ENCODE measurements at places on chromosomes 12 and 14.

GRCh38 chr12:31300783-31301182 lies 25.2 kb downstream of the SINHCAF start:
- no peaks in the 10 kb centered on the region for H3K27me3 ChIP-seq
- H3K27ac ChIP-seq: no peak overlapping the region
- H3K4me1 ChIP-seq: peaks cover 19% of the 10 kb centered on the region
- H3K4me3 ChIP-seq: no peak overlapping the region
- no peak for DNase-seq
- peaks cover 57% of the 10 kb centered on the region for H3K36me3 ChIP-seq

DNA sequence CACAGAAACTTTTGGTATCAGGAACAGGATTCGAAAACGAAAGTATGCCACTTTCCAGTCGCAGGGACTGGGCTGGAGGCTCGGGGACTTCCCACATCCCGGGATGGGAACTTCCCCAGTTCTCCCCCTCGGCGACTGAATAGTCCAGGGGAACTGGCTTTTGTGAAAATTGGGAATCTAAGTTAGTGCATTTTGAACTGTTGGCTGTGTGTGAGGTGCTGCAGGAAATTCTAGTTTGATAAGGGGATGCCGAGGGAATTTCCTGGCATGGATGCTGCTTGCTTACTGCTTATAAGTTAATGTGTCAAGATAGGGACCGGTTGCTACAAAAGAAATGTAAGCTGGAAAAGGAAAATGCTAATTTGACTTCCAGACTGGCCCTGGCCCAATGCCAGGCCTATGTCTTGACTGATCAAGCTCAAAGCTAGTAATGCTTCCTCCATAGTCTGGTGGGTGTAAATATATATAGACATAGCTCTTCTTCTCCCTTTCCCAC lies 73.4 kb upstream of the EIF5 start:
- peaks cover 5% of the 10 kb centered on the region for H3K4me1 ChIP-seq
- H3K27ac ChIP-seq: no peak overlapping the region
- peaks cover 43% of the 10 kb centered on the region for H3K27me3 ChIP-seq
- no peaks in the 10 kb centered on the region for H3K36me3 ChIP-seq

- H3K4me1 ChIP-seq: no peaks in the 10 kb centered on the region
- H3K36me3 ChIP-seq: no peaks in the 10 kb centered on the region
- H3K27me3 ChIP-seq: no peaks in the 10 kb centered on the region
- H3K4me3 ChIP-seq: no peak overlapping the region
Observed at GRCh38 chr12:42865282-42865681, 275.7 kb upstream of the PRICKLE1 start.

DNA sequence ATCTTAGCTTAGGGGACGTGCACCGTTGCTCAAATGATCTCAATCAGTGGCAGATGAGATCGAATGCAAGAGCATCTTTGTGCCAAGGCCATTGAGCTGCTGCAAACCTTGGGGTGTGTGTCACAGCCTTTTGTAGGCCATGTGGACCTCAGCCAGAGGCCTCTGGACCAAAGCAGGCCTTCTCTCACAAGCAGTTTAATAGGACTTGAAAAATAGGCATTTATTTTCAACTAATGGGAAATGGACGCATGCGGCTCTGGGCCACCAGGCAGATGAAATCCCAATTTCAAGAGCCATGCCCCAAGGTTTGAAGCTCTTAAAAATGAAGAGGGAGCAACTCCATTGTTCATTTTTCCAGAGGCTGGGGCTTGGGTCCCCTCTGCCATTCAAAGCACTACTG lies 87.3 kb downstream of the TTC7B start:
- no peaks in the 10 kb centered on the region for H3K36me3 ChIP-seq
- no peak for DNase-seq
- H3K27me3 ChIP-seq: no peaks in the 10 kb centered on the region
- H3K27ac ChIP-seq: no peak overlapping the region

- DNase-seq: no peak
- H3K36me3 ChIP-seq: peaks cover 25% of the 10 kb centered on the region
- H3K27ac ChIP-seq: no peak overlapping the region
Observed at GRCh38 chr12:96368233-96368632, 32.0 kb downstream of the CDK17 start.

- peaks cover 10% of the 10 kb centered on the region for H3K4me1 ChIP-seq
- H3K36me3 ChIP-seq: peaks cover 5% of the 10 kb centered on the region
- no peak for DNase-seq
- H3K4me3 ChIP-seq: no peak overlapping the region
Observed at GRCh38 chr12:130752692-130753230, 36.7 kb upstream of the RIMBP2 start.

- DNase-seq: no peak
- H3K4me1 ChIP-seq: no peaks in the 10 kb centered on the region
- H3K4me3 ChIP-seq: no peak overlapping the region
Observed at GRCh38 chr12:38328306-38328895, 11.8 kb downstream of the ALG10B start.

GRCh38 chr12:102885043-102885932 lies 31.8 kb downstream of the PAH start:
- H3K27me3 ChIP-seq: no peaks in the 10 kb centered on the region
- no peak overlapping the region for H3K4me3 ChIP-seq
- no peak for DNase-seq
- no peaks in the 10 kb centered on the region for H3K36me3 ChIP-seq

DNA sequence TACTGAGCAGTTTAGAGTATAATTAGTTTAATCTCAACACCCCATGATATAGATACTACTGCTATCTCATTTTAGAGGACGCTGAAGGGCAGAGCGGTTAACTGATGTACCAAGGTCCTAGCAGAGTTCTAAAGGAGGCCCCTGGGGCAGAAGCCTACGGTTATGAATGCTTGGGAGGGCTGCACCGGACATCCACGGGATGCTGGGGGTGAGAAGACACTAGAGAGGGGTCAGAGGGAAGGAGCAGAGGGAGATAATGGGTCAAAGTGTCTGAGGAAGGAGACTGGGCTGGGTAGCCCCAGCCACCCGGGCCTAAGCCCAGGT lies 1.6 kb upstream of the ACTR6 start:
- peak overlapping the region; percentile 100 for H3K27ac ChIP-seq
- peak overlapping the region; percentile 99 for H3K4me3 ChIP-seq
- DNase-seq: no peak
- H3K4me1 ChIP-seq: peaks cover 41% of the 10 kb centered on the region

DNA sequence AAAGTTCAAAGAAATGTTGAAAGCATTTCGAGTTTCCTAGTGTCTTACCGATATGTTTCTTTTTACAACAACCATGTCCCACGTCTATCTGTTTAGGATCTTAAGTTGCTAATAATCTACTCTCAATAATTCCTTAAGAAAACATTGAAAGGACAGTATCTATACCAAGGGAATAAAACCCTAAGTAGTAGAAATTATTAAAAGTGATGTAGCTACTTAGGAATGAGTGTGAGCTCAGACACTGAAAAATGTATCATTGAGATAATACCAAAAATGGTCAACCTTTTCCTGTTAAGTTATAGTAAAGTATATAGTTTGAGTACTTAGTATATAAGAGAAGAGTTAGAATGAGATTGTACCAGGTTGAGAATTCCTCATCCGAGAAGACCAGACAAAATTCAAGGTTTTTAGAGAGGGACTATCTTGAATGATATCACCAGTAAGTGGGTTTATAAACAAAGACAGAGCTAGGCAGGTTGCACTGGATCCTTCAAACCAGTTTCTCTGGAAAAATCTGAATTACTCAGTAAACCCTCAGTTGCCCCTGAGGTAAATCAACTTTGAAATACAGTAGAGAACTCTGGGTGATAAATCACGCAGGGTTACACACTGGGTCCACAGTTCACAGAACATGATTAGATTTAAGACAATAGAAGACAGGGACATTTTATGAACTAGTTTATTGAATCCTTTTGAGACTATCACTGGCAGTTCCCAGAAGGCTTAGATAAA lies 96.8 kb downstream of the ERGIC2 start:
- no peaks in the 10 kb centered on the region for H3K4me1 ChIP-seq
- H3K36me3 ChIP-seq: no peaks in the 10 kb centered on the region
- H3K27ac ChIP-seq: no peak overlapping the region

GRCh38 chr12:56634242-56634836 lies 4.2 kb upstream of the BAZ2A start:
- H3K4me3 ChIP-seq: peak overlapping the region; percentile 94
- peak; percentile 19 for DNase-seq
- H3K27ac ChIP-seq: peak overlapping the region; percentile 84
- H3K36me3 ChIP-seq: peaks cover 23% of the 10 kb centered on the region
- H3K27me3 ChIP-seq: no peaks in the 10 kb centered on the region

DNA sequence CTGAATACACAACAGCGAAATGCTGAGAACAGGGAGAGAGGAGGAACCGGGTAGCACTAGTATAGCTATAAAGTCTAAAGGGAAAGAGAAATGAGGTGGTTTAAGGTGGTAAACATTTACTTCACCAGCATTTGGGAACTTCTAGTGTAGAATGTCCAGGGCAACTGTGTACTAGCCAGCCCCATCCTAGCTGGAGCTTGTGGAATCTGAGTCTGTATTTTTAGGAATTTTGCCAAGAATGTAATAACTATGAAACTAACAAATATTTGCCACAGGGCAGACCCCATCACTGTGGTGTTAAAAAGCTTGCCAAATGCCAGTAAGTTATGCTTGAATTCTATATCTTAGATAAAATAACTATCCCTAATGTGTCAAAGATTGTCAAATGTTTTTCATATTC lies 398.9 kb upstream of the MIS18BP1 start:
- no peak overlapping the region for H3K4me3 ChIP-seq
- no peaks in the 10 kb centered on the region for H3K36me3 ChIP-seq
- no peaks in the 10 kb centered on the region for H3K27me3 ChIP-seq
- no peak for DNase-seq

DNA sequence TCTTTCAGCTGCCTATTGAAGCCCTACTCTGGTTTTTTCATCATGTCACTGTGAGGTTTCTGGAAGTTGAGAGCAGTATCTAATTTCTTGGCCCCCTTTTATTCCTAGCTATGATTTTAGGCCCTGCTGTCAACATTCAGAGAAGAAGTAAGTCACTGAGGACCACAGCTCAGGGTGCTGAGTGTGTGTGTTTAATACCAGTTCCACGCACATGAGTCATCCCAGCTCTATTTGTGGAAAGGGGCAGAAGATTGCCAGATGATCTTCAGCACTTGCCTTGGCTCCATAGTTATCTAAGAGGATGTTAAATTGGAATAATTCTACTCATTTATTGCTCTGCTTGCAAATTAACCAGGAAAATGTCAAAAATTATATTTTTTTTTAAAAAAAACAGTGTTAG lies 65.5 kb upstream of the SLC38A4 start:
- no peak overlapping the region for H3K4me3 ChIP-seq
- H3K36me3 ChIP-seq: no peaks in the 10 kb centered on the region
- H3K27ac ChIP-seq: no peak overlapping the region

GRCh38 chr12:5439371-5439771 lies 7.5 kb downstream of the NTF3 start:
- no peak for DNase-seq
- H3K4me3 ChIP-seq: no peak overlapping the region
- H3K36me3 ChIP-seq: no peaks in the 10 kb centered on the region
- H3K27me3 ChIP-seq: peaks cover 11% of the 10 kb centered on the region

DNA sequence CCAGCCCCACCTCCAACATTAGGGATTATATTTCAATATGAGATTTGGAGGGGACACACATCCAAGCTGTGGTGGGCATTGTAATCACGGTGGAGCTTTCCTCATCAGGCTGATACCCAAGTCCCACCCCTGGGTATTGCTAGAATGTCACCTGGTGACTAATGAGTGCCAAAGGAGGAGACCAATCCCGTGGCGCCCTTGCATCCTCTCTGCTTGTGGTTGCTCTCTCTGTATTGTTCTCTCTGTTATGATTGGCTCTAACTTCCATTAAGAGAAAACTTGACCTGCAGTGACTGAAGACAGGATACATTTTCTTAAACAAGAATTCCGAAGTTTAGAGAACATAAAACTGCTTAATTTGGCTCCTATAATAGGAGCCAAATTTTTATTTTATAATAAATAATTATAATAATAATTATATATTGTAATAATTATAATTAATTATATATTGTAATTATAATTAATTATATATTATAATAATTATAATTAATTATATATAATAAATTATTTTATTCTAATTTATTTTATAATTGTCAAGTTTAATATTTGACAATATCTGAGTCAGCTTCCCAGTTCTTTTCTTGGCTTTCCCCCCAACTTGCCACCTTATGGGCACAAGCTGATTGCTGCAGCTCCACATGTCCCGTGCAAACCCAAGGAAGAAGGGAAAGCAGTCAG lies 420.1 kb downstream of the DIO2 start:
- H3K4me1 ChIP-seq: no peaks in the 10 kb centered on the region
- DNase-seq: no peak
- H3K4me3 ChIP-seq: no peak overlapping the region
- H3K36me3 ChIP-seq: no peaks in the 10 kb centered on the region

DNA sequence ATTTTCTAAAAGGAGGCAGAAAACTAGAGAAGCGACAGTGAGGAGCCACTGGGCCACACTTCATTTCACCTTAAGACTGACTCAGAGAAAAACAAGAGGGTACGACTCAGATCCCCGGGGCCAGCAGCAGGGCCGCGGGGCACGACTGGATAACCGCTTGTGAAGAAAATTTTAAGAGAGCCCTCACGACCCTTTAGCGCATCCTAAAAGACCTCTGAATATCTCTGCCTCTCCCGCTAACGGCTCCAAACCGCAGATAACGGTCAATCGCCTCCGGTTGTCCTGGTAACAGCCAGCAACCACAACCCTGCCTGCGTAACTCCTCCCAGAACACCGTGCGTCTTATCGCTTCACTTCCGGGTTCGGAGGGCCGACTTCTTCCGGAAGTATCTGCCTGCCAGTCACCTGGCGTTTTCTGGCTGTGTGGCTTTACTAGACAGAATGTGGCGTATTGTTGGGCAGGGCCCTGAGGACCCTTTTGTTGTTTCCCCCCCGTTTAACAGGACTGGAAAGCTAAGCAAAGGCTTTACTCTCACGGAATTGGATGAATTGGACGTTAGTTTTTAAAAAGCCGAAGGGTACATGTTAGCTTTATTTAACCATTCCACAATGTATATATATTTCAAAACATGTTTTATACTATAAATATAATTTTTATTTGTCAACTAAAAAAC lies 5.4 kb upstream of the ATP23 start:
- peaks cover 16% of the 10 kb centered on the region for H3K36me3 ChIP-seq
- peaks cover 45% of the 10 kb centered on the region for H3K4me1 ChIP-seq
- peak overlapping the region; percentile 94 for H3K4me3 ChIP-seq
- H3K27ac ChIP-seq: peak overlapping the region; percentile 95

- H3K27ac ChIP-seq: no peak overlapping the region
- H3K4me3 ChIP-seq: no peak overlapping the region
- no peaks in the 10 kb centered on the region for H3K27me3 ChIP-seq
- DNase-seq: no peak
- no peaks in the 10 kb centered on the region for H3K4me1 ChIP-seq
Observed at GRCh38 chr12:100225491-100225890, 24.9 kb downstream of the ACTR6 start.

GRCh38 chr12:54135621-54136350 lies 53.0 kb downstream of the SMUG1 start:
- H3K27ac ChIP-seq: no peak overlapping the region
- H3K27me3 ChIP-seq: peaks cover 58% of the 10 kb centered on the region
- no peak overlapping the region for H3K4me3 ChIP-seq
- no peaks in the 10 kb centered on the region for H3K4me1 ChIP-seq
- H3K36me3 ChIP-seq: no peaks in the 10 kb centered on the region
- no peak for DNase-seq
